ENCODE measurements at places on chromosomes 13 and 19.

- DNase-seq = no peak
Measured at GRCh38 chr13:23516702-23517101, 53.5 kb upstream of the TNFRSF19 start.

DNA sequence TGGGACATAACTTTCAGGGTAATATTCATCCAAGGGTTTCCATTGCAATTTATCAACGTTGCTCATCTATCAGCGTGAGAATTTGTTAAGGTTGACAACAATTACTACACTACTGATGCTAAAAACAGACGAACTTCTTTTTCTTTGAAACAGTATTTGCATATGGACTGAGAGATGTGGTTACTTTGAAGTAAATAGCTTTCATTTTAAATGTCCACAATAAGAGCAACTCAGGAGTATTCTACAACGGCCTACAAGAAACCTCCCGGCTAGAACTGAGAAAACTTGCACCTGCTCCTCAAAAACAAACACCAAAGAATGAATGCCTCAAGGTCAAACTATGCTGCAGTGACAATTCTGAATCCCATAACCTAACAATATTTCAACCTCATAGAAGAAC lies 238.4 kb downstream of the IRS2 start:
- DNase-seq = no peak

GRCh38 chr19:16608290-16608739 lies 19.7 kb downstream of the MED26 start:
- DNase-seq = no peak

GRCh38 chr19:45263013-45263412 lies 11.9 kb downstream of the MARK4 start:
- no peak for DNase-seq

- DNase-seq = no peak
Measured at GRCh38 chr13:63595811-63596210, 2180.2 kb upstream of the PCDH20 start.

DNA sequence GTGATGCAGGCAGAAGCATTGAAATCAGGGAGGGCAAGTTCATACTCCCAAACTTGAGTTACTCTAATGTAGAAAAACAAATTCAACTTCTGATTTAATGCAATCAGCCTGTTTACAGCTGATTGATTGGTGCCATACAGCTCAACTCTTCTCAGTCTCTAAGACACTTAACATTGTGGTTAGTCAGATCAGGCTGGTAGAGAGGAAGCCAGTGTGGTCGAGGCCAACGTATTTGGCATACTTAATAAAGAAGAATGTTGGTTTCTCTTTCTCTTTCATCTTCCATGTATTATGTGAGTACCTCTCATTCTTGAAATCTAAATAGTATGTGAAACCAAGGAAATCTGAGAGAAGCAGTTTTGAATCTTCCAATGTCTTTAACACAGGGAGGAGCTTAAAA lies 255.0 kb upstream of the SLITRK1 start:
- no peak for DNase-seq

- no peak for DNase-seq
Measured at GRCh38 chr13:51122868-51123566, 11.9 kb upstream of the C13orf42 start.

- no peak for DNase-seq
Measured at GRCh38 chr19:6067975-6068374, 42.3 kb downstream of the RFX2 start.

GRCh38 chr19:6925386-6925785 lies 38.0 kb downstream of the ADGRE1 start:
- DNase-seq = no peak

GRCh38 chr19:6668691-6669090 lies 1.3 kb downstream of the TNFSF14 start:
- no peak for DNase-seq

DNA sequence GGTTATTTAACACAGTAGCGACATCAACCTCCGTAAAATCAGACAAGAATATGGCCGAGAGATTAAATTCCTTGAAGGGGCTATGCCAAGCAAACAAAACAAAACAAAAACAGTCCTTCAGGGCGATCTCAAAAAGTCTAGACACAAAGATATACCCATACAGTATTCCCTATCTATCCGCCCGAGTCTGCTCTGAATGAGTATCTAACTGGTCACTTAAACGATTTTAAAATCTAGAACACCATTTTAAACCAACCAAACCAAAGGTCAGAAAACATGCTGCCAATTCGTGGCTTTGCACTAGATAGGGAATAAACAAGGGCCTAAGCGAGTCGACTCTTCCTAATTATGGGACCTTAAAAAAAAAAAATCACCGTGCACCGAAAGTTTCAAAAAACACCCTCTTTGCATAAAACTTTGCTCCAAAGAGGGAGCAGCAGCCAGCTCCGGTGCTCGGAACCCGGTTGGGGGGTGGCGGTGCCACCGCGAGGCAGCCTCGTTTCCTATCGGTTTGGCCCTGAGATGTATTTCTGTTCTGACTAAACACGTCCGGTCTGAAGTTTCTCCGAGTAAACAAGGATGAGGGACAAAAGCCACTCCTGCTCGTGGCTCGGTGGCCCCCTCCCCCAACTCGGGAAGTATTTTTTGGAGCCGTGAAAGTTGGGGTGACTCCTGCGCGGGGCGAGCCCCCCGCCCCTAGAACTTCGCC lies 1.8 kb downstream of the HMGB1 start:
- no peak for DNase-seq

GRCh38 chr13:107370015-107370785 lies 802.3 kb upstream of the ARGLU1 start:
- no peak for DNase-seq

DNA sequence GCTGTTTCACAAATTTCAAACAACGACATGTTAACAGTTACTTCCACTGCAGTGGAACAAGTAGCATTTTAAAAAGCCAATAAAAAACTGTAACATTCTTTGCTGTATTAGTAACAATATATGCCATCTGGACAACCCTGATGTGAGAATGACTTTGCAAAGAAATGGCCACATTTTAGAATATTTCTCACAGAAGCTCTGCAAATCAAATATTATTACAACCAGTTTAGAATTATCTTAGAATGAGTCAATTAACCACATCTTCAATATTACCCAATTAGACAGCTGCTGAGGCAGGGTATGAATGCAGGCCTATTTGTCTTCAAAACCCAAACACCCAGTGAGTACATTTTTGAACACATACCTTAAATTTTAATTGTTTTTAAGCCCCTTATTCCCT lies 3.2 kb downstream of the ZNF699 start:
- DNase-seq = no peak

- no peak for DNase-seq
Measured at GRCh38 chr13:76758257-76758656, 127.9 kb downstream of the KCTD12 start.

- no peak for DNase-seq
Measured at GRCh38 chr19:32631381-32631780, 43.6 kb downstream of the ANKRD27 start.

- no peak for DNase-seq
Measured at GRCh38 chr19:14768001-14768400, 10.4 kb downstream of the ADGRE2 start.

- no peak for DNase-seq
Measured at GRCh38 chr13:74774264-74774663, 640.1 kb upstream of the KLF12 start.

GRCh38 chr13:31965361-31966066 lies 66.1 kb upstream of the FRY start:
- DNase-seq = no peak

- peak; percentile 23 for DNase-seq
Measured at GRCh38 chr19:708154-709143, at the start of gene PALM. TSS of gene PALM (plus strand) at chr19:708935. CDS start at chr19:709147, 212 bp downstream.

- no peak for DNase-seq
Measured at GRCh38 chr13:109199280-109199679, 569.9 kb downstream of the MYO16 start.

GRCh38 chr19:18393836-18394235 lies 3.6 kb downstream of the LRRC25 start:
- no peak for DNase-seq

GRCh38 chr13:28429685-28430290 lies 65.1 kb downstream of the FLT1 start:
- DNase-seq = no peak

DNA sequence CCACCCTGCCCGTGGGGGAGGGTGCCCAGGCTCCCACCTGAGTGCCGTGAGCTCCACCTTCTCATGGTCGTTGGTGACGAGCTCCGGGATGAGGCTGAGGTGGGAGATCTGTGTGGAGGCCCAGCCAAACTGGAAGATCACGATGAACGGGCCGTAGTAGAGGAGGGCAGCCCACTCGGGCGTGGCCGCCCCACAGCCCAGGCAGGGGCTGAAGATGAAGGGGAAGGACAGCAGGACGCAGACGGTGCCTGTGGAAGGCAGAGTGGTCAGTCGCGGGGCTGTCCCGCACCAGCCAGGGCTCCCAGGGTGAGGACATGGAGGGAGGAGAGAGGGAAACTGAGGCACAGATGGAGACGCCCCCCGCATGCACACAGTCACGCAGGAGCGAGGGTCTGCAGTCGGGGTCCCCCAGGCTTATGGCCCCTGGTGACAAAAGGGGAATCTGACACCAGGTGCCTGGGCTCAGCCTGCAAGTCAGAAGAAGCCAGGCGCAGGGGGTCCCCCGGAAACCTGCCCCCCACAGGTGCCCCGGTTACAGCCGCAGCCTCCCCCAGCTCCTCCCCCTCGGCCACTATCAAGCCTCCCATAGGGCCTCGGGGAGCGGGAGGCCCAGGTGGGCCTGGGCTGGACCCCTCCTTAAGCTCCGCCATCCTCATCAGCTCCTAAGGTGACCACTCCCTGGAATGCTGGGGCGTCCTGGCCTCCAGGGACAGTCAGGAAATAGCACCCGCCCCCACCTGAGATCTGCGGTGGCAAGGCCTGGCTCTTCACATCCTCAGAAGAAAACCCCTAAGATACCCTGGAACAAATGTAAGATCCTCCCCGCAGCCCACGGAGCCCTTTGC lies 6.2 kb downstream of the MFSD12 start:
- DNase-seq = no peak

- no peak for DNase-seq
Measured at GRCh38 chr19:12783291-12783848, 7.9 kb upstream of the JUNB start.

Measured in NCI-H1105 (cell line).